ENCODE measurements at places on chromosomes 1 and 21.

DNA sequence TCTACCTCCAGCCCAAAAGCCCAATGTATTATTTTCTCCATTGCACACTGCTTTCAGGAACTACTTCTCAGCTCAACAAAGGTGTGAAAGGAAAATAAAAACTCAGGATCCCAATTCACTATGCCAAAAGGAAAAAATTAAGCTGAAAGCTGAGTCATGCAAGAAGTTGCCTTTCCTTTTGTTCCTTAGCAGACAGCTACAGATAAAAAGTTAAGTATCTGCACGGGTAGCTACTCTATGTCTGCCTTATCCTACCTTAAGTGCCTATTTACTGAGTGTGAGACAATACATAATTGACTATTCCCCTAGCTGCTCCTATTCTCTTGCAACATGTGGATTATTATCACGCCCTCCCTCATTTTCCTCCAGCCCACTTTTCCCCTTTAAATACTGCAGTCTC is 84.1 kb downstream of the ADCY10 start:
- DNase-seq = no peak

- peak; percentile 59 for DNase-seq
Measured at GRCh38 chr1:169680377-169681019, 30.9 kb downstream of the SELL start.

- DNase-seq = no peak
Measured at GRCh38 chr1:69455718-69456117, 112.0 kb upstream of the LRRC7 start.

DNA sequence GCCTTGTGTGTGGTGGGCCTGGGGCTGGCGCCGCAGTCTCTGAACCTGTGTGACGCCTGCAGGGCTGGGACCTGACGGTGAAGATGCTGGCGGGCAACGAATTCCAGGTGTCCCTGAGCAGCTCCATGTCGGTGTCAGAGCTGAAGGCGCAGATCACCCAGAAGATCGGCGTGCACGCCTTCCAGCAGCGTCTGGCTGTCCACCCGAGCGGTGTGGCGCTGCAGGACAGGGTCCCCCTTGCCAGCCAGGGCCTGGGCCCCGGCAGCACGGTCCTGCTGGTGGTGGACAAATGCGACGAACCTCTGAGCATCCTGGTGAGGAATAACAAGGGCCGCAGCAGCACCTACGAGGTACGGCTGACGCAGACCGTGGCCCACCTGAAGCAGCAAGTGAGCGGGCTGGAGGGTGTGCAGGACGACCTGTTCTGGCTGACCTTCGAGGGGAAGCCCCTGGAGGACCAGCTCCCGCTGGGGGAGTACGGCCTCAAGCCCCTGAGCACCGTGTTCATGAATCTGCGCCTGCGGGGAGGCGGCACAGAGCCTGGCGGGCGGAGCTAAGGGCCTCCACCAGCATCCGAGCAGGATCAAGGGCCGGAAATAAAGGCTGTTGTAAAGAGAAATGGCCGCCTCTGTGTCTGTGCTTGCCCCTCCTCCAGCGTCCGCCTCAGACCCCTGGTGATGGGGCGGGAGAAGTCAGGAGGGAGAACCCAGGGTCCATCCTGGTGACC is 788 bp downstream of the ISG15 start:
- DNase-seq = no peak

DNA sequence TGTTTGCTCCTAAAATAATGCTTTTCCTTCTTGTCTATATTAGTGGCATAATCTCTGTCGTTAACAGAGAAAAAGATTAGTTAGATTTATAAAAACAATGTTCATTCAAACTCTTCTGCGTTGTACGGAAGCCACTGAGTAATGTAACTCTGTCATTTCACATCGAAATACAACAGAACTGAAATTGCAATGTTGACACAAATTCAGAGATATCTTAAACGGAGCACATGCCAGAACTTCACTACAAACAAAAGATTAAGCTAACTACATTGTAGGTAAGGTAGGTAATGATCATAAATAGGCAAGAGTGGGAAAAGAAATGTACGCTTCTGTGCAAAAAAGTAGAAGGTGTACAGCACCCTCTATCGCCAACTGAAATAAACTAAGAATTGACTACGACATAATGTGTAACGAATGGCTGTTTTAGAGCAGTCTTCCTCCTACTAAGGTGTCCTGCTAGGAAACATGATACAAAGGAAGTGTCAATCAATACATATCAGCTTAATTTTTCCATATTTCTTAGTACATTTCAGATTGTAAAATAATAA is 56.6 kb downstream of the PCNX2 start:
- DNase-seq = no peak

- no peak for DNase-seq
Measured at GRCh38 chr1:19477284-19478249, 7.8 kb downstream of the CAPZB start.

- no peak for DNase-seq
Measured at GRCh38 chr1:39412892-39413291, 78.5 kb upstream of the BMP8A start.

DNA sequence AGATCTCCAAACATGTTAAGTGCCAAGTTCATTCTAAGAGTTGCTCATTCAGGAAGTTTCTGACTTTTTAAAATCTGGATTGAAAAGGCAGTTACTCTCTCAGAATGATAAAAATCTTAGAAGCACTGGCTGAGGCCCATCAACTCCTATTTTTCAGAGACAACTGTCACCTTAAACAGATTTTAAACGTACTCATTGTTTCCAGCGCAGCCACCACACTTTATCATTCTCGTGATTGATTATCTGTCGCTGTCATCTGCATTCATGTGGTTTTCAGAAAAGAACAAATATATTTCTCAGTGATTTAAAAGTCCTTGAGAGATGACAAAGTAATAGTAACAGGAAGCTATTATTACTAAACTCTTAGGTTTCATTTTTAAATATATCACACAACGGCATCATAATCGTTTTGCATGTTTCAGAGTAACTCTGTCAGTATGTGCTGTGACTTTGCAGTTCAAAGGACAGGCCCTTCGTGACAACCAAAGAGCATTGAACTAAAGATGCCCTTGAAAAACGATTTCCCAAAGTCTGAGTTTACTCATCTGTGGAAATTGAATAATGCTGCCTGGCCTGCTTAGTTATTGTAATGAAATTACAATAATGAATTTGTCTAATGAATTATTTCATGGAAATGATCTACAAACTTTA is 14.9 kb upstream of the KCNK1 start:
- DNase-seq = no peak

DNA sequence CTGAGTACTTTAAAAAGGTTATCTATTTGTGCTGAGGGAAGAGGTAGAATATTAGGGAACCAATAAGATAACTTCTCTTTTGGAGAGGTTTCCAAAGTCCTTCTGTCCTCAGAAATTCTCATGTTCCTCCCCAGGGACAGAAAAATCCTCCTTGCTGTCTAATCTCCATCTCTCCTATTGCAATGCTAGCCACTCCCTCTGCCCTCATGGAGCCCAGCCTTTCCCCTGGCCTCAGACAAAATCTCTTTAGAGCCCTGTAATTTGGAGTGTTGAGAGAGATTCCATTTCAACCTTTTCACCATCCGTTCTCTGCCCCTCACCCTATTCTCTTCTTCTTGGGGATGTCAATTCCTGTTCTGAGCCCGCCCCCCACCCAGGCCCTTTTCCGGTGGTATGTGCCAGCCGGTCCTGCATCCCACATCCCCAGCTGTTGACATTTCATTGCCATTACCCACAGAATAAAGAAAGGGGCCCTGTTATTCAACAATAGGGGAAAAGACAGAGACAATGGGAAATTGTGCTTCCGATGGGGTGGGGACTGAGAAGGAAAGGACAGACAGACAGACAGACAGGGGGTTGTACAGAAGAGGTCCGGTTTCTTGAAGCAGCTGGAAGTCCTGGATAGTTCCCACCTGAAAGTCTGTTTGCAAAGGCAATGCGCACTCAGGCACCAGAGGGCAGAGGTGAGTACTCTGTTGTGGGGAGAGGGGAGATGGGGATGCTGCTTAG is at the start of gene HAPLN2:
HAPLN2 (plus strand) TSS at position 563 of the 729 bp plus-strand sequence. CDS start 4,076 bp downstream, outside the sequence.
- DNase-seq = no peak

GRCh38 chr1:25068829-25069228 is 138.8 kb upstream of the RUNX3 start:
- DNase-seq = no peak

DNA sequence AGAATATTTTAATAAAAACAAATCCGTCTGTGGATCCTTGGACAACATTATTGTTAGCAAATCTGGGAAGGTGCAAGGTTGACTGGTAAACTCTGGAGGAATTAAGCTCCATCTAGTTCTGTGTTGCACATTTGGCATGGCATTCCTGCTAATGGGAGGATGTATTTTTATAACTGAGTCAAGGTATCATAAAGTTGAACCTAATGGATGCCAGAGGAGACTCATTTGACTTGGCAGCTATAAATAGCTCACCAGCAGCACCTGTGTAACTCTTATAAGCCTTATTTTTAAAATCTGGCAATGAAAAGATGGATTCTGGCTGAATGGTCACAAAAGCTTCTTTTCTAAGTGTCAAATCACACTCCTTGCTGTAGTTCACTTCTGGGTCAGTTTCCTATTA is 118.5 kb upstream of the ADAMTS5 start:
- no peak for DNase-seq

DNA sequence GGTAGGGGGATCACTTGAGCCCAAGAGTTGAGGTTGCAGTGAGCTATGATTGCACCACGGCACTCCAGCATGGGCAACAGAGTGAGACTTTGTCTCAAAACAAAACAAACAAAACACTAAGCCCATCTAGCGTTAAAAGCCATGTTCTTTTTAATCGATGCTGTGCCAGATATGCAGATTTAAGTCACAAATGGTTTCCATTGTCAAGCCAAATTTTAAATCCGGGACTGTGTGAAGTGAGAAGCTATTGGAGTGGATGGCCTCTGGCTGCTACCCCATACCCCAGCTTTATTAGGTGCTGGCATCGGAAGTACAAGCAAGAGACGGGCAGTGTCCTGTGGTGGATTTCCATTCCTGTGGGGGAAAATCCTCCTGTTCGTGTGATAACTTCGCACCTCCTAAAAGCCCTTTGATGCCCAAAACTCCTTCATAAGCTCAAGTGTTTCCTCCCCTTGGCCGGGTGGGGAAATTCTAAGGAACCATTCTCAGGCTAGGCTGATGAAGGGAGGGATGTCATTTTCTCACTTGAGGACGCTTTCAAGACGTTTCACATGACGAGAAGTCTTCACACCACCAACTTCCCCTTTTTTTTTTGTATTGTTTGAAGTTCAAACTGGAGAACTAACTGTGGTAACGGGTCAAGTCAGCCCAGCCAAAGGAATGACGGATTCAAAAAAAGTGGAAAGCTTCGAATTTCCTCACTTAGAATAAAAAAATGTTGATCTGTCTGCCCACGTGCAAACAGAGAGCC is 140.8 kb downstream of the KAZN start:
- no peak for DNase-seq

- no peak for DNase-seq
Measured at GRCh38 chr21:38621132-38621531, 122.9 kb upstream of the ERG start.

GRCh38 chr1:29502911-29503840 is 266.9 kb downstream of the PTPRU start:
- DNase-seq = no peak

GRCh38 chr1:94974241-94974640 is 47.3 kb upstream of the CNN3 start:
- DNase-seq = no peak

- DNase-seq = no peak
Measured at GRCh38 chr21:45579383-45580180, 37.3 kb upstream of the SLC19A1 start.

- no peak for DNase-seq
Measured at GRCh38 chr1:201516511-201517127, 9.7 kb upstream of the CSRP1 start.

DNA sequence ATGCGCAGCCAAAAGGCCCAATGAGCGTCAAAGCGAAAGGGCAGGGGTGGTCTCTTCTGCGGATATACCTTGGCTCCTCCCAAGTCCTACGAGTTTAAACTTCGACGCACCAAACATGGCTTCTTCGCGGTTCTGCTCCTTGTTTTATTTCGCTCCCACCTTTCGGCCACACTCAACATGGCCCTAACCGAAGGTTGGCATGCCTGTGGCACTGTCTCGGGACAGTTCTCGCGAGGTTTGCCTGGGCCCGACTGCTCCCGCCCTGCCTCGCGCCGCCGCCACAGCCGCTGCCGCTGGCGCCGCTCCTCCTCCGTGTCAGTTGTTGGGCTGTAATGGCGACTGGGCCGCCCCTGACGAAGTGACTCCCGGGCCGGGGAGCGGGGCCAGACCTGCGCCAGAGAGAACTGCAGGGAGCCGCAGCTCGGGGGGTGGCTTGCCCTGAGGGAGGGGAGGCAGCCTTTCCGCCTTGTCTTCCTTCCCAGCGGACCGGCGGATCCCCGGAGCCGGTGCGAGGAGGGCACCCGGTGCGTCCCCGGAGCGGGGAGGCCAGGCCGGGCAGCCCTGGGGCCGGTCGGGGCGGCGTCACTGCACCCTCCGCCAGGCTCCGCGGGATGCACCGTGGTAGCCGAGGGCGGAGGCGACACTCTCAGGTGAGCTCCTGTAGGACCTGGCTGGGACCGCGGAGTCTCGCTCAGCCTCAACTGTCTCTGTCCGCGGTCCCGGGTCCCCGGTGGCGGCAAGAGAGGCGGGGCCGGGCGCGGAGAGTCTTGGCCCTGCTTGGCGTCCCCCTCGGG is at the start of gene CEP350:
CEP350 (plus strand) TSS at position 318 of the 794 bp plus-strand sequence. CDS start 31,372 bp downstream, outside the sequence.
- peak; percentile 92 for DNase-seq

DNA sequence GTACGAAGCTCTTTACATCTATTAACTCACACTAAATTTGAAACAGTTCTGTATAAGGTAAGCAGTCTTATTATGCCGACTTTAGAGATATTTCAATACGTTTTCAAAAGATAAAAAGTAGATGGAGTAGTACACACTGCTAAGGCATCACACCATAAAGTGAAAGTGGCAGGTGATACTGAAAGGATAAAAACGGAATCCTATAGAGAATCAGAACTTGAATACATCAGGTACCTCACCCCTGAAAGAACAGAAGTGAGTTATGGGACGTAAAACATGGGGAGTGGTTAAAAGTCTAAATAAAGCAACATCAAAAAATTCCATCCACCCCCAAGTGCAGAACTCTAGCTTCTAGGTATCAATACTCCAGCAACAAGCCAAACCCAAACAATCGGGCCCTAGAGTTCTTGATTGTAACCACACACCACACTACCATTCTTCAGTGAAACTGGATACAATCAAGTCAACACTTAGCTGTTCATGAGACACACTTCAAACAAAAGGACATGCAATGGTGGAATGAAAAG is 142.6 kb downstream of the SMYD3 start:
- DNase-seq = no peak

Data from activated CD8-positive, alpha-beta memory T cell treated with anti-CD3 and anti-CD28 coated beads for 4 hours (primary cell).